ENCODE measurements at places on chromosomes 2 and 18.

DNA sequence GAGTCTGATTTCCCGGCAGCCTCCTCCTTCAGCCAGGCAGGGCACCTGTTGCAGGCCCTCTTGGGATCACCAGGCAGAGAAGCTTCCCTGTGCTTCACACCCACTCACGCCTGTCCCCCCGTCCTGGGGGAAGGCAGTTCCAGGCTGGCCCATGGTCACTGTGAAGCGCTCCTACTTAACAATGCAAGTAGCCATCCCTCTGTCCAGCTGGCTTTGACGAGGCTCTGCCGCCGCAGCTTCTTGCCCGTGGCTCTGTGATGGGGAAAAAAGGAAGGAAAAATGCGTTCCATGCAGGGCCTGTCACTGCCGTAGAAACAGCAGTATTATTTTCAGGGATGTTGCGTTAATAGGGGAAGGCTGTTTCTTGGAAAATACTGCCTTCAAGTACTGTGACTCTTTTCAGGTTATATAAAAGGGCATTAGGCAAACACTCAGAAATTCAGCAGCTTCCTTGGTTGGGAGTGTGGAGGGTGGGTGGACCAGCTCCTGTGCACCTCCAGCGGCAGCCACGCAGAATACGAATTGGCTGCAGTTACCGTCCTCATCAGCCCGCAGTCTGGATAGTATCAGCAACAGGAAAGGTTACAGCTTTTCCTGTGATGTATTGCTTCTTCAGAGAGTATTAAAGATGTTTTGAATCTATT is 232.3 kb downstream of the KLHL29 start:
- peak; percentile 55 for DNase-seq

GRCh38 chr2:189217541-189217940 is 38.0 kb upstream of the COL5A2 start:
- no peak for DNase-seq

- DNase-seq: no peak
Observed at GRCh38 chr18:63185984-63186383, 133.6 kb downstream of the BCL2 start.

- DNase-seq: no peak
Observed at GRCh38 chr2:207711750-207712530, 500 bp downstream of the CCNYL1 start.

- no peak for DNase-seq
Observed at GRCh38 chr2:31331156-31331555, 83.4 kb downstream of the XDH start.

- no peak for DNase-seq
Observed at GRCh38 chr2:68969736-68970490, 4.5 kb upstream of the GKN1 start.

- peak; percentile 62 for DNase-seq
Observed at GRCh38 chr18:47100212-47100831, 50.0 kb downstream of the HDHD2 start.

GRCh38 chr2:176931588-176932563 is 280.7 kb upstream of the HNRNPA3 start:
- no peak for DNase-seq

GRCh38 chr2:10879624-10880585 is 31.8 kb upstream of the KCNF1 start:
- DNase-seq: no peak

GRCh38 chr18:45245091-45245511 is 370.2 kb upstream of the SLC14A2 start:
- no peak for DNase-seq

GRCh38 chr2:19890104-19890503 is 11.7 kb downstream of the TTC32 start:
- no peak for DNase-seq

- DNase-seq: no peak
Observed at GRCh38 chr2:42858140-42859005, 66.0 kb upstream of the HAAO start.

GRCh38 chr2:148670773-148671172 is 26.2 kb downstream of the EPC2 start:
- DNase-seq: no peak

GRCh38 chr2:219622472-219622871 is 5.0 kb upstream of the SLC4A3 start:
- DNase-seq: no peak

DNA sequence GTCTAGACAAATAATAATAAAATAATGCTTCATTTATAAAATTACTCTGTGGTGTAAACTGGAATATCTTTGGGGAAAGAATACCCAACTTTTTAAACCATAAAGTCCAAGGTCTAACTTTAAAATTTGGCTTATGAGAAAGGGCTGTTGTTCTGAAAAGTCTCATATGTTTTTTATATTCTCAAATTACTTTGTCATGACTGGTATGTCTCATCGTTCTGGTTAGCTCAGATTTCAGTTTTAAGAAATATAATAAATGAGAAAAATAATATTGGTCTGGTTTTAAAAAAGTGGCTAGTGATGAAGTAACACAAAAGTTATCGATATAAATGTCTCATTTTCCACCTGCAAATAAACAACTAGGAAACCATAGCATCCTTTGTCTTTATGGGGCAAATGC is 1658.1 kb downstream of the LRP1B start:
- no peak for DNase-seq

- peak; percentile 2 for DNase-seq
Observed at GRCh38 chr2:17148407-17149145, 369.7 kb downstream of the RAD51AP2 start.

DNA sequence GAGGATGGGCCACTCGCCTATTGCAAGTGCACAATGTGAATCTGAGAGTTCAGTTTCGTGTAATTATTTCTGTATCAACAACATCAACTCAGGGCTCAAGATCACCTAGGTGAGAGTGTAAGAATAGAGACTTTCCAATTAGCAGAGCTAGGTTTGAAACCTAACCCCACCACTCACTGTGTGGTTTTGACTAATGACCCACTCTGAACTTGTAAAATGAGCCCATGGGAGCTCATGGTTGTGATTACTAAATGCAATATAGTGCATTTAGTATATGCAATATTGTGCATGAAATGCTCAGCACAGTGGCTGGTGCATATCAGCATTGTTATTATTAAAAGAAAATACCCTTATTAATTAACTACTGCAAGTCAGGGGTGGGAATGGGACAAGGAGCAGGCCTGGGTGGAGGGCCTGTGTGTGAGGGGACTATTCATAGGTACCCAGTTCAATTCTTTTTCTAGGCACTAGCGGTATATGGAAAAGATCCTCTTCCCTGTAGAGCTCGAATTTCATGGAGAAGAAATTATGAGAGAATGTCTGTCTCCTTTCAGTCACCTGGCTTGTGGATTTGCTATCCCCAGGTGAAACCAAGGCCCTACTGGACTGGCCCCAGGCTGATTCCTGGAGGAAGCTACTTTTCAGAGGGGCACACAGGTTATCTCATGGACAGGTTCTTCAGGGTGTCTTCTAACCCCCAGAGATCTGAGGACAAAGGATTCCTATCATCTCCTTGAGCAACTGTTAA is 169.5 kb downstream of the GFPT1 start:
- no peak for DNase-seq

DNA sequence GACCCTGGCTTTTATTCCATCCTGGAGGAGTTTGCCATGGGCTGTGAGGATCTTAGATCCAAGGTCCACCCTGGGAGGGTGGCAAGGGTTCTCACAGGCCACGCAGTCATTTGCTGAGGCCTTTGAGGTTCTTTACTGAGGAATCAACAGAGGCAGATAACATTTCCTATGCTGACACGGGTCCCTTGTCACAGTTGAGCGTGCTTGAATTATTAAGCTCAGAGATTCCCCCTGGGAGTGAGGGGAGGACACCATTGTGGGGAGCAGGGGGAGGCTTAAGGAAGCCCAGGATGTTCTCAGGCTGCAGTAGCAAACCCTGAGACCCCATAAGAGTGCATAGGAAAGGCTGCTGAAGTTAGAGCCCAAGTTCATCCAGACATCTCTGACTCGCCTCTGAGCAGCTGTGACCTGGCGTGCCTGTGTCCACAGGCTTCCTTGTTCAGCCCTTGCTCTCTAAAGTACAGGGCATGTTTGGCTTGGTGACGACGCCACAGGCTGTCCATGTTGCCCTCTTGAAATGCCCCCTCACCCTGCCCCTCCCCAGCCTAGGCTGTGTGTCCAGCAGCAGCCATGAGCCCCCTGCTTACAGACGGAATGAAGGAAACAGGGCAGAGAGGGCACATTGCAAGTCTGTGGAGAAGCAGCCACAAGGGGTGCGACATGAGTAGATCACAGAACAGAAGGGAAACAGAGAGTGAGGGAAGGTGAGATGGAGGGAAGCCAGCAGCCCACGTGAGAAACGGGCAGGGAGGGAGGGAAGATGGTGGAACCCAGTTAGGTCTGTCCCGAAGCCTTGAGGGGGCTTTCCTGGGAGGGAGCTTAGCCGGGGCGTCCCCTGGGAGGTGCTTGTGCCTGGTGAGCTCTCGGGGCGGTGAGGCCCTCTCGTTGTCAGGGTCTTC is 34.0 kb downstream of the NAPG start:
- no peak for DNase-seq
